ENCODE measurements at places on chromosomes 5 and 9.
A peak's percentile ranks its signal among the peaks of the same experiment; 100 is the strongest.

GRCh38 chr5:73417303-73418034, 31.1 kb downstream of the FOXD1 start:
- DNase-seq: peak; percentile 20

- no peak for DNase-seq
Observed at GRCh38 chr5:108878756-108879155, 131.1 kb downstream of the FER start.

DNA sequence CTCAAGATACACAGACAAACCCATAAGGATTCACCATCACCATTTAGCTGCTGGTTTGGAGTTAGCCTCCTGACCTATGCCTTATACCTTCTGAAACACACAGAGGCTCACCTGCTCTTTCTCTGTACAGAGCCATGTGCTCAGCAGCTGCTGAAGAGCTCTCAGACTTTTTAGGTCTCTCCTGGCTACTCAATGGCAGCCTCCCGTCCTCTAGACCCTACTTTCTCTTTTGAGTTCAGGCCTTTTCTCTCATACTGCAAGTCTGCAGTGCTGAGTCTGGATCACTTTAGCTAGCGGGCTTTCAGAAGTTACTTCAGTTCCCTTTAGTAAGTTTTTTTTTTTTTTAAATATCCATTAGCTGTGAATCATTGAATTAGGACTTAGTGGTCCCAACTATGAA, 25.7 kb downstream of the LVRN start:
- no peak for DNase-seq

DNA sequence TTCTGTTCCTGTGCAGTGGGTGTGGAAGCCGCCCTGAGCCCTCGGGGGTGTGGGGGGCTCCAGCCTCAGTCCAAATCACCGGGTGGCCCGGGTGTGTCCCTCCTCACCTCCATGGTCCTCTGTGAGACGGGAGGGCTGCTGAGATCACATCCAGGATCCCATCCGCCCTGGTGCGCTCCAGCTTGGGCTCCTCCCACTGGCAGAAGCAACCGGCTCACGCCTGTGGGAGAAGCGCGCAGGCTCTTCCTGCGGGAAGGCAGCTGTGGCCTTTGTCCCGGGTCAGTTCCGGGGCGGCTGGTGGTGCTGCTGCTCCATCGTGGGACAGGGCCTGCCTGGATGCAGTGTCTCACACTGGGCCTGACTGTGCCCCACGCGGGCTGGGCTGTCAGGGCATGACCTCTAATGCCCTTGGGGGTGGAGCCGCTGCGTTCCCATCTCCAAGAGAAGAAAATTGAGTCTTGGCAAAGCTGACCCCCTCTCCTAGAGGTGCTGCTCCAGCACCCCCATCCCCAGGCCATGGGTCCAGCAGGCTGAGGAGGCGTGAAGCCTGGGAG, 18.5 kb downstream of the OLFM1 start:
- DNase-seq: no peak

DNA sequence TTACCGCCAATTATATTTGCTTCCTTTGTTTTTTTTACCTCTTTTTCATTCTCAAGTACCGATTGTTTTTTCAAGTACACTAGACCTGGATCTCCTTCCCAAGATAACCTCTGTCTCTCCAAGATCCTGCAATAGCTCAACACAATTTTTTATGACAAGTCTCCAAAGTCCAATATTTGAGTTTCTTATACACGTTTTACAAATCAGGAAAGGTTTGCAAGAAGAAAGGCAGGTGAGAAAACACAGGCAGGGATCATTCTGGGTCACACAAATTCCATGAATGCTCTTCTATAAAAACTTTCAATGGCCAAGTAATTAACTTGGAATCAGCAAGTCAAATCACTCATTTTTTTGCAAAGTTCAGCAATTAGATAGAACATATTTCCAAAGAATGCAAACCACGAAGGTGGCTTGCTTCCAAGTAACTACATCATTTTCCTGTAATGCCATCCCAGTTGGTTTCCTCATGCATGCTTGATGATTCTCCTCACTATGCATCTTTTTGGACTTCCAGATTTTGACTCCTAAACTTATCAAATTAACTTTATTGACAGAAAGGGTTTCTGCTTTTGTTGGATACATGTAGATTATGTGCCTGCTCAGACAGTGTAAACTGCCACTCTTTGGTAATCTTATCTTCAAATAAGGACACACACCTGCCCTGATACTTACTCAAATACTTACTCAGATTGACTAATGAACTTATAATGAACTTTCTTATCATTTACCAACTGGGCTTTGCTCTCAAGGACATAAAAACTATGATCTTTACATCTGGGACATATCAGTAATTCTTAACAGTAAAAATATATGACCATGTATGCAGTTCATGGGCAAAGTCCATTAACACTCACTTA, 24.7 kb upstream of the IFNE start:
- no peak for DNase-seq

DNA sequence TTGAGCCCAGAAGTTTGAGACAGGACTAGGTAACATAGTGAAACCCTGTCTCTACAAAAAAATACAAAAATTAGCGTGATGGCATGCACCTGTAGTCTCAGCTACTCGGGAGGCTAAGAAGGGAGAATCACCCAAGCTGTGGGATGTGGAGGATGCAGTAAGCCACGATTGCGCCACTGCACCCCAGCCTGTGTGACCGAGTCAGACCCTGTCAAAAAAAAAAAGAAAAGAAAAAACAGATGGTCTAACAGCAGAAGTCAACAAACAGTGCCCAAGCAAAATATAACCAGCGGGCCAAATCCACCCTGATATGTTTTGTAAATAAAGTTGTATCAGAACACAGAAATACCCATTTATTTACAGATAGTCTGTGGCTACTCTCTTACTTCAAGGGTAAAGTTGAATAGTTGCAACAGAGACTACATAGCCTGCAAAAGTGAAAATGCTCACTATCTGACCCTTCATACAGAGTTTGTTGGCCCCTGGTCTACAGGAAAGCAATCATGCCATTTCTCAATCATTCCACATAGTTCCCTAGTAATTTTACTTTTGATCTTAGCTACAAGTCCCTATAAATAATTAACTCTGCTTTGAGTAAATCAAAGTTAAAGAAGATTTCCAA, 383.7 kb downstream of the TLE1 start:
- no peak for DNase-seq

GRCh38 chr5:51033215-51033614, 350.0 kb upstream of the ISL1 start:
- peak; percentile 98 for DNase-seq

- no peak for DNase-seq
Observed at GRCh38 chr5:64865662-64866061, 96.9 kb downstream of the CWC27 start.

DNA sequence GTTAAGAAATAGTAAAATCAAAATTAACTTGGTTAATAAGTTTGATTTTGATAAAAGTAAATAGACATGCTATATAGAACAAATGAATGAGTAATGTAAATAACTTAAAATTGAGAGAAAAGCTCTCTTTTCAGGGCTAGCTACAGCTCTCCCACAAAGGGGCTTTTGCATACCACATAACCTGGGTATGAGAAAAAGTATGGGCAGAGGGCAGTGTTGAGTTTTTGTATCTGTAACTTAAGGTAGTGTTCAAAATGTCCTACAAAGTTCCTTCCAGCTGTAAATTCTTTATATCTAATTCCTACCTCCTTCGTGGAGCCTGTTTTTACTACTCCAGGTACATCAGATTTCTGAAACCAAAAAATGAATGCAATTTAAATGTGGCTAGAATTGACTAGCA, 18.9 kb upstream of the TTC33 start:
- DNase-seq: no peak

GRCh38 chr9:137316012-137316981, 14.2 kb upstream of the NRARP start:
- peak; percentile 92 for DNase-seq

DNA sequence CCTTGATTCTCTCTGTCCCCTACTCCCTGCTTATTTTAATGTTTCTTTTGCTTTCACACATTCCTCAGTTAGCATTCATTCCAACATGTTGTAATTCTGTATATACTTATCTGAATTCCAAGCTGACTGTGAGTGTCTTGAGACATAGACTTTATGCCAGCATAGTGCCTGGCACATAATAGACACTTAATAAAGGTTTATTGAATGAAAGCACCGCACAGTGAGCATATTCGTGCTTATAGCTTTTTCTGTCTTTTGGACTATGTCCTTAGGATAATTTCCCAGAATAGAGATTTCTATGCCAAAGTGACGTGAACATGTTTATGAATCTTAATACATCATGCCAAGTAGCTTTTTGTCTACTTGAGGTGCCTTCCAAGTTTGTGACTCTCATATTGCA, 174.6 kb downstream of the CD180 start:
- no peak for DNase-seq

DNA sequence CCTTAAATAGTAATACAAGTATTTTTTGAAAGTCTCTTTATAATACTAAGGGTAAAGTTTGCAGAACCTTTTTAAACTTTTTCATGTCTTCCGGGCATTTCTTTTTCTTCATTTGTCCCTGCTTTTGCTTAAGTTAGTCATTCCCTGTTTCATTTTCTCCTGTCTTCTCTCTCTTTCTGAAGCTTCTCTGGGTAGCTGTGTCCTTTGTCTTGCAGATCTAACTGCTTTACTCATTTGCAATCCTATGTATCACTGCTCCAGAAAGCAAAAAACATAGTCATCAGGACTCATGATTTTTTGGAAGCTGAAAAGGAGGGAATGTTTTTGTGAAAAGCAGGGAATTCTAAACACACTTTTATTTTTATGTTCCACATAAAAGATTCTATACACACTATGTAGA, 301.7 kb downstream of the MRPS30 start:
- no peak for DNase-seq

DNA sequence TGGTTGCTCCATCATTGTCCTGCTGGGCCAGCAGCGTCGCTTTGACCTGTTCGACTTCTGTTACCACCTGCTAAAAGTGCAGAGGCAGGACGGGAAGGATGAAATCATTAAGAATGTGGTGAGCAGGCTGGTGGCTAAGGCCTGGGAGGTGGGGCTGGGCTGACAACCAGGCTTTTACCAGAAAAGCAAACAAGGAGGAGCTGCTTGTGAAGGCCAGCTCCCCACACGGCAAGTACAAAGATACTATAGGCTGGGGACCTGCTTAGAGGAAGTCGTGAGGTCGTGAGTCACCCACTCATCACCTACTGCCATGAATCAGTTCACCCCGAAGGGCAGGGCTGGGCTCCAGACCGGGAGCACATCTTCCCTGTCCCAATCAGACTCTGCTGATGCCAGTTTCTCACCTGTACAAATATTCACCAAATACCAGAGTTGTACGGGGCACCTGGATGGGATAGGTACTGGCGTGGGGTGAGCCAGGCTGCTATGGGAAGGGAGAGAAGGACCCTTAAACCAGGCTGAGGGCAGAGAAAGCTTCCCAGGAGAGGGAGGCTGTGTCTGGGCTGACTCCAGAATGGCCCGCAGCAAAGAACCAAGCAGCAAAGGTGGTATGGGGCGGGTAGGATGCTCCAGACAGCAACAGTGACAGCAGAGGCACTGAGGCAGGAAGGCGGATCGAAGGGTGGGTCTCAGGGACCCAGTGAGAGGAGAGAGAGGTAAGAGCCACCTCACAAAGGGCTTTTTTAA, 69.3 kb upstream of the NIPAL4 start:
- DNase-seq: no peak

GRCh38 chr5:60521376-60522291, 178.3 kb downstream of the DEPDC1B start:
- no peak for DNase-seq

GRCh38 chr9:91784673-91785446, 165.2 kb downstream of the ROR2 start:
- no peak for DNase-seq

- peak; percentile 18 for DNase-seq
Observed at GRCh38 chr9:87588339-87588738, 90.7 kb downstream of the DAPK1 start.

DNA sequence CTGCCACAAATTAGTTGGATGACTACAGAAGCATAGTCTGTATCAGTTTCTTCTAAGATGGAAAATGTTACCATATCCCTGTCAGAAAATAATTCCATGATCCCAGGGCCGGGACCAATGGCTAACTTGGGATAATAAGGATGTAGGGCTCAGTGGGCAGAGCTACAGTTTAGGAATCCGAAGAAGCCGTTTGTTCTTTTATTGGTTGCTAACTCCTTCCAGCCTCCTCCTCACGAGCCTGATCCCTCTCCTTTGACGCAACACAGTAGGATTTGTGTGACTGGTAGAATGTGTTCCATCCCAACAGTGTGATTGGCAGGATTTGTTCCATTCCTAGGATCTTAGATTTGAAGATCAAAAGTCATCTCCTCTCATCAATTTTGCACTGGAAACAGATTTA, 496.9 kb downstream of the AGTPBP1 start:
- no peak for DNase-seq

DNA sequence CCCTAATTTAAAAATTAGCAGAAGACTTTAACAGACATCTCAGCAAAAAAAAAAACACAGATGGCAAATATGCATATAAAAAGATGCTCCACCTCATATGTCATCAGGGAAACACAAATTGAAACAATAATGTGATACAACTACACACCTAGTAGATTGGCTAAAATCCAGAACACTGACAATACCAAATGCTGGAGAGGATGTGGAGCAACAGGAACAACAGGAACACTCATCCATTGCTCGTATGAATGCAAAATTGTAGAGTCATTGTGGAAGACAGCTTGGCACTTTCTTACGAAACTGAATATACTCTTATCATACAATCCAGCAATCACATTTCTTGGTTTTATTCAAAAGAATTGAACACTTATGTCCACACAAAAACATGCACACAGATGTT, 22.1 kb downstream of the MCIDAS start:
- DNase-seq: no peak

DNA sequence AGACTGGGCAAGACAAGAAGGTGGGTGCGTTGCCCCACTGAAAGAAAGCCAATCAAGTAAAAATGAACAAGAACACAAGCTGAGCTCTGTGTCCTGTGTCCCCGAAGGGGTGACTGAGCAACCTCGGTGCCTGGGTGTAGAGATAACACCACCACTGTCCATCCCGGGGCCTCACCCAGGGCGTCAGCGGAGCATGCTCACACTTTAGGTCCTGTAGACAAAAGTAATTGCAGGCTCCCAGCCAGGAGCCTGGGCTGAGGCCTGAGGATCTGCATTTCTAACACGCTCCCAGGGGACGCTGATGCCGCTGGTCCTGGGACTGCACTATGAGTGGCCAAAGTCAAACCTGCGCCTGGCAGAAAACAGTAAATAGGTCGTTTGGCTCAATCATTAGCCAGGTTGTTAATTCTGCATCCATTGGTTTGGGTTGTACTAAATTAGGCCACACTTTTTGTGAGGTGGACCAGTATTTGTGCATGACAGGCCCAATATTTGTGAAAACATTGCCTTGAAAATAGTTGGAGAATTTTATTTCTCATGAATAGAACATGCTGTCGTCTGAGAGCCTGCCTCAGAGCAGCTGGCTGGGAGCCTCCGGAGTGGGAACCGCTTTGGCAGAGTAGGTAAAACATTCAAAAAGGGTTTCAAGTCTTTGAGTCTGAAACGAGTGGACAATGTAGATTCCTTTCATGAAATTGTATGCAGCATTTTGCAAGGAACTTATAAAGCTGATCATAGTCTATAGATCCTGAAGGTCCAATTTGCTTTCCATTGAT, 38.3 kb downstream of the ANKRD33B start:
- peak; percentile 39 for DNase-seq

DNA sequence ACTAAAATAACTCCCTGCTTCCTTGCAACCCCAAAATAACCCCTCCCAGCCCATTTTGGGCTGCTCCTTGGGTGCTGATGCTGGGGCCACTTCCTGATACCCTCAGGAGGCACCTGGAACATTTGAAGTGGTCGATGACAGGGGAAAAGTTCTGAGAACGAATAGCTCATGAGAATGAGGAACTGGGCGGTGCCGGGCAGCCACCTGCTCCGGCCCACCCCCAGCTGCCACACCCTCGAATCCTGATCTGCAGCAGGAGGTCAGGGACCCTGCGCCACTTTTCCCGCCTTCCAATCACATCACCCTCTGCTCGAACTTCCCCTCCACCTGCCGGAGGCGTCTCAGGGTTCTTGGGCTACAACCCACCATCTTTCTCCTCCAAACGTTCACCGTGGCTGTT, 19.7 kb downstream of the HRH2 start:
- DNase-seq: no peak
